CD4-positive, alpha-beta T cell treated with Interleukin-21 for 1 hour (primary cell): ENCODE measurements at places on chromosomes 6 and 20.
A peak's percentile ranks its signal among the peaks of the same experiment; 100 is the strongest.

DNA sequence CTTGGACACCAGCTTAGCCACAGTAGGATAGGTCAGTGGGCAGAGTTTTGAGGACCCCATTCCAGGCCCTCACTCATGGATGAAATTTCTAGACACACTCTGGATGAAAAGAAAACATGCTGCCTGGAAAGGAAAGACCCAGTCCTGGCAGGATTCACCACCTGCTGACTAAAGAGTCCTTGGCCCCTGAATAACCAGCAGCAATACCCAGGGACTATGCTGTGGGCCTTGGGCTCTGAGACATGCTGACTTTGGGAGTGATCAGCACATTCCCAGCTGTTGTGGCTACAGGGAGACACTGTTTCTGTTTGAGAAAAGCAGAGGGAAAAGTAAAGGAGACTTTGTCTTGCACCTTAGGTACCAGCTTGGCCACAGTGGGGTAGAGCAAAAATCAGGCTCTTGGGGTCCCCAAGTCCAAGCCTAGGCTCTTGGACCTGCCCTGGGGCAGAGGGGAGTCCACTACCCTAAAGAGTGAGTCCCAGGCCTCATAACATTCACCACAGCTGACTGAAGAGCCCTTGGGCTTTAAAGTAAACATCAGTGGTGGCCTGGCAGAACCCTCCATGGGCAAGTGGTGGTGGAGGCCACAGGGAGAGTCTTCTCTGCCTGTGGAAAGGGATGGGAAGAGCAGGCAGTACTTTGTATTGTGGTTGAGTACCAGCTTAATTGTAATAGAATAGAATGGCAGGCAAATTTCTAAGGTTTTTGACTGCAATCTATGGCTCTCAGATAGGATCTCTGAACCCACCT is 516.8 kb downstream of the BCKDHB start:
- DNase-seq: no peak

DNA sequence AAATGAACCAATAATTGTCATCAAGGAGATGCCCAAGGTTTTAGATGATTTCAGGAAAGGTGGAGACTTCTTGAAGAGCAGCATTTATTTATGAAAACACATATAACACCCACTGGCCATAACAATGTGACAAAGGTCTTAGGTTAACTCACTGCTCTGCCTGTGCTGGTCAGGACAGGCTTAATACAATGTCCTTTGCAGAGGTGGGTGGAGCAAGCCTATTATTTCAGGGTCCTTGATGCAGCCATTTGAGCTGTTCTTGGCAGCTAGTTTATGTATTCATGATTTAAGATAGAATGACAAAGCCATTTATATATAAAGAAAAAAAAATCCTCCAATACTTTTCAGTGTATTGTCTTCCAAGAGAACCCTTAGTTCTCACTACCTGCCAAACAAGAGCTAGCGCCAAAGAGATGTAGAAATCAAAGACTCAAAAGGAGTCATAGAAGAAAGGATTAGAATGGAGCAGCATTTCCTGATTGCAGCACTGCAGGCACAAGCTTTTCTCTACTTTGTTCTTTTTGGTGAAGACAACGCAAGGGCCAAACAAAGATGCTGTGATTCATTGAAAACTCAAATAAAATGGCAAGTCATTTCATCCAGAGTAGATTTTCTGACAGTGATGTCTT is 124.3 kb upstream of the TSHZ2 start:
- DNase-seq: no peak

DNA sequence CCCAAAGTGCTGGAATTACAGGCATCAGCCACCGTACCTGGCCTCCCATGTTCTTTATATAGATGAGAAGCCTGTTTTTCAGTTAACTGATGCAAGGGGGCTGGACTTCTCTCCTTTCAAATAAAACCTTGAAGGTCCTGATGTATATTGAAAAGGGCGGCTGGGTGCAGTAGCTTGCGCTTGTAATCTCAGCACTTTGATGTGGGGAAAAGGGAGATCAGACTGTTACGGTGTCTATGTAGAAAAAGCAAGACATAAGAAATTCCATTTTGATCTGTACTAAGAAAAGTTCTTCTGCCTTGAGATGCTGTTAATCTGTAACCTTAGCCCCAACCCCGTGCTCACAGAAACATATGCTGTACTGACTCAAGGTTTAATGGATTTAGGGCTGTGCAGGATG is 16.1 kb upstream of the SAMHD1 start:
- no peak for DNase-seq

DNA sequence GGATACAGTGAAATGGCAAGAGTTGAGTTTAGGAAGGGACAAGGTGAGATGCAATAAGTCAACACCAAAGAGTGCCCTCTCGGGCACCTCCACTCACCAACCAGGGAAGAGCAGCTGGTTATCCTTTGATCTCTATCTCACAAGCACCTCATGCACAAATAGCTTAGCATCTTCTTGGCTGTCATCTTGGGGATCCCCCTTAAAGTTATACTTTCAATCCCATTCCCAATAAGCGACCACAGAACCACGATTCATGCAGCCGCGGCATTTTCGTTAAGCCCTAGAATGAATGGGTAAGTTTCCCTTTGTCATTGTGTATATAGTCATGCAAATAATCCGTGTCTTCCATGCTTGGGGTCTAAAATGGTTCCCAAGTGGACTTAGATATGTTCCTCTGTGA is 73.5 kb downstream of the ADTRP start:
- no peak for DNase-seq

DNA sequence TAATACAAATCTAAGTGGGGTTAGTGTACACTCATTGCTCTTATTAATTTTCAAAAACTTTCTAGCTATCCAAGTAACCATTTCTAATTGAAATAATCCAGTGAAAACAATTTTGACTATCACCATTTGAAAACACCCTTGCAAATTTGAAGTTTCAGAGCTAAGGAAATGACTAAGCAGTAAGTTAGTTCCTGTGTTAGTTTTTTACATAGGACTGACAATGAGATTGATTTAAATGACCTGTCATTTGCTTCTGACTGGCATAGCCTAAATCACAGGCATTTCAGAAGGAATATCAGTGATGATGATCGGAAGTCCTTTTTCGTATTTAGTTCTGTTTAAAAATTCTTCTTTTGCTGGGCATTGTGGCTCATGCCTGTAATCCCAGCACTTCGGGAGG is 27.0 kb downstream of the STK4 start:
- no peak for DNase-seq

GRCh38 chr20:62668441-62669027 is 26.2 kb downstream of the SLCO4A1 start:
- DNase-seq: peak; percentile 59

- no peak for DNase-seq
These were observed 201.2 kb upstream of the SMLR1 start for GRCh38 chr6:130625825-130626527.

- no peak for DNase-seq
These were observed 483.6 kb upstream of the NOX3 start for GRCh38 chr6:155939253-155939652.

GRCh38 chr6:46993846-46994245 is 48.3 kb downstream of the ADGRF1 start:
- no peak for DNase-seq

GRCh38 chr6:14620522-14620921 is 502.9 kb downstream of the CD83 start:
- no peak for DNase-seq

GRCh38 chr6:116019428-116019827 is 41.3 kb downstream of the FRK start:
- DNase-seq: no peak

DNA sequence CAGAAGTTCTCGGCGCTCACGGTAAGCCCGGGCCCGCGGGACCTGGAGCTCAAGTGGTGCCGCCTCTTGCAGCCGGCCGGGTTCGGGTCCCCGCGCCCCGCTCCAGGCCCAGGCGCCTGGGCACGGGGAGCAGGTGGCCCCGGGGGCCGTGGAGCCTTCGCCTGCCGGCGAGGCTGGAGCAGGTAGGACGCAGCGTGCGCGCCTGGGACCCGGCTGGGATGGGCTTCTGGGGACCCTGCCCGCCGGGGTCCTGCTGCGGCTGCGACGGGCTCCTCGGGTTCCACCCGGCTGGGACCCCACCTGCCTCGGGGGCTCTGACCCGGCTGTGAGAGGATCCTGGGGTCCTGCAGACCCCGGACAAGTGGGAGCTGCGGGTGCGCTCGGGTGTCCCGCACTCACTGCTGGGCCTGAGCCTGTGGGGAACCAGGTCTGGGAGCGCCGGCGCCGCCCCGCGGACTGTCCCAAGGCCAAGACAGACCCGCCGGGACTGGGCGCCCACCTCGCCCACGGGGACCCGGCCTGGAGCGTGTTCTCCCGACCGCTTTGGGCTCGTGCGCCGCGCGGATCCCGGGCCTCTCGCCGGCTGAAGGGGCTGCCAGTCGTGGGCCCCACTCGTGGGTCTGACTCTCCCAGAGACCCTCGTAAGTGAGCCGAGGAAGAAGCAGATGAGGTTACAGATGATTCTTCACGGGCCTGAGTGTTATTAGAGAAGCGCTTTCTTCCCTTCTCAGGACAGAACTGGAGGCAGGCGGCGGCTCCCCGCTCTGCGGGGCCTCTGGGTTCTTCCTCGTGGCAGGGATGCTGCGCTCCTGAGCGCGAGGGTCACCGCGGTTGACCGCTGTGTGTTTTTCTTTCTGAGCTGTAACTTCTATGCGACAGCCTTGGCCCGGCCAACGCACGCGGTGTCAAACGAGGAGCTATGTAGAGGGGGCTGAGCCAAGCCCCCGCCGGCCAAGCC is 729 bp downstream of the SMOC2 start:
- no peak for DNase-seq

DNA sequence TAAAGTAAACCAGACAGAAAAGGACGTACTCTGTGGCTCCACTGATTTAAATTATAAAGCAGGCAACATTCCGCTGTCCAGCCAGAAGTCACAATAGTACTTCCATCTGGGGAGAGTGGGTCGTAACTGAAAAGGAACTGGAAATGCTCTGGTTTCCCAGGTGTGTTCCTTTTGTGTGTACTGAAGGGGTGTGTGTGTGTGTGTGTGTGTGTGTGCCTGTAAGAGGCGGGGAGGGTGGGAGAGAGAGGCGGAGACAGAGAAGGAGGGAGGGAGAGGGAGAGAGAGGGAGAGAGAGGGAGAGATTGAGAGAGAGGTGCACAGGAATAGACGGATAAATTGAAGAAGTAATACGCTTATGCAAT is 178.4 kb upstream of the ZNF184 start:
- DNase-seq: no peak

DNA sequence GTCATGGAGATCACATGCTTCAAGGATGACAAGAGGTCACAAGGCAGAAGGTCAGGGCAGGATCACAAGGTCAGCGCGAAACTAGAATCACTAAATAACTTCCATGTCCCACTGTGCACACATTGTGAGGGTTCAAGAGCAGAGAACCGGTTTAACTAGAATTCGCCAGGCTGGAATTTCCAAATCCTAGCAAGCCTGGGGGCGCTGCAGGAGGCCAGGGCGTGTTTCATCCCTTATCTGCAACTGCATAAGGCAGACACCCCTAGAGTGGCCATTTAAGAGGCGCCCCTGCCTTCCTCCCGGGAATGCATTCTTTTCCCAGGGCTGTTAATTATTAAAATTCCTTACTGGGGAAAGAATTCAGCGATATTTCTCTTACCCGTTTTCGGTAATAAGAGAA is 40.2 kb upstream of the SLC22A1 start:
- DNase-seq: no peak

- DNase-seq: no peak
These were observed 365.9 kb downstream of the MMUT start for GRCh38 chr6:49097116-49097515.

DNA sequence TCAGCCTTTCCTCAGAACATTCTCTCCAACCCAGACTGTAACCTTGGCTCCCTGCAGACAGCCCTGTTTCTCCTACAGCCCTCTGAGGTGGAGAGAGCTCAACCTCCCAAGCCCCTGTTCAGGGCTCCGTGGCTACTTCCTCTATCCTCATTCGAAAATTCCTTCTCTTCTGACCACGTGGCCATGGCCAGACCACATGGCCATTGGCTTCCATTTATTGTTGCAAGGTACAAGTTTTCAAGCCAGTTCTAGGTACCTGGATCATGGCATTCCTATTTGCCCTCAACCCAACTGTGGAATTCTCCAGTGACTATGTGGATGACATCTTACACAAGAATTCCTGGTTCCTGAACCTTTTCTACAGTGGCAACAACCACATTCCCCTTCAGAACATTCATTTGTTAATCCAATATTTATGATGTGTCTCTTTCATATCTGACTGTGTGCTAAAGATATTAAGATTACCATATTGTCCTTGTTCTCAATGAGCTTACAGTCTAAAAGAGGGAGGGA is 161.9 kb downstream of the GMPR start:
- no peak for DNase-seq

- DNase-seq: no peak
These were observed 246.8 kb downstream of the ARID1B start for GRCh38 chr6:157023958-157024357.

DNA sequence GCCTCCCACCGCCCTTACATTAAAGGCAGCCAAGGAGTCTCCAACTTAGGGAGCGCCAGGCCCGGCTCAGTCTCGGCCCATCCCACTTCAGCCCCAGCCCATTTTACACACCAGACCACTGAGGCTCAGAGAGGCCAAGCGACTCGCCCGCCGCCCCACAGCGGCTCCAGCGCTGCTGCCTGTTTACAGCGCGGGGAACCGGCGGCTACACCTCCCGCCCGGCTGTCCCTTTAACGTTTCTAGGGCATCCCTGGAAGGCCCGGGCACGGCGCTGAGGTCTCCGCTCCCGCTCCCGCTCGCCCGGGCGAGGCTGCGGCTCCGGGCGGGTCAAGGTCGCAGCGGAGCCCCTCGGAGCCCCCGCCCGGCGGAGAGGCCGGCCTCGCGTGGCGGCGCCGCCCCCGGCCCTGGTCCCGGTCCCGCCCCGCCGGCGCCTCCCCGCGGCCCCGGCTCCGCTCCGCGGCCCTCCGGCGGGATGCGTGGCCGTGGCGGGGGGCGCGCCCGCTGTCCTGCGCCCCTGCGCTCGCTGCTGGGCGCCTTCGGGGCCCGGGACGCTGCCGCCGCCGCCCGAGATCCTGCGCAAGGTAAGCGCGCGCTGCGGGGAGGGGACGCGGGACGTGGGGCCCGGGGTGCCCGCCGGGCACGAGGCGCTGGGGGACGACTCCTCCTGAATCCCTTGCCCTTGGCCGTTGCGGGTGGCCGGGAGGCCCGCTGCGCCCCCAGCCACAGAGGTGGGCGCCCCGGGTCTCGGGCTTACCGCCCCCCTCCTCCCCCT is 27.1 kb upstream of the PHACTR3 start:
- no peak for DNase-seq

- no peak for DNase-seq
These were observed 3.1 kb upstream of the AKIRIN2 start for GRCh38 chr6:87705070-87705691.

- no peak for DNase-seq
These were observed 33.9 kb downstream of the RAMACL start for GRCh38 chr6:166552600-166552999.

- no peak for DNase-seq
These were observed 457.9 kb upstream of the PTCHD4 start for GRCh38 chr6:48568856-48569255.
